Activated CD4-positive, alpha-beta T cell treated with anti-CD3 and anti-CD28 coated beads, Interleukin-2, amount 50 U/mL, for 24 hours (primary cell): ENCODE measurements at places on chromosomes 1 and 21.

DNA sequence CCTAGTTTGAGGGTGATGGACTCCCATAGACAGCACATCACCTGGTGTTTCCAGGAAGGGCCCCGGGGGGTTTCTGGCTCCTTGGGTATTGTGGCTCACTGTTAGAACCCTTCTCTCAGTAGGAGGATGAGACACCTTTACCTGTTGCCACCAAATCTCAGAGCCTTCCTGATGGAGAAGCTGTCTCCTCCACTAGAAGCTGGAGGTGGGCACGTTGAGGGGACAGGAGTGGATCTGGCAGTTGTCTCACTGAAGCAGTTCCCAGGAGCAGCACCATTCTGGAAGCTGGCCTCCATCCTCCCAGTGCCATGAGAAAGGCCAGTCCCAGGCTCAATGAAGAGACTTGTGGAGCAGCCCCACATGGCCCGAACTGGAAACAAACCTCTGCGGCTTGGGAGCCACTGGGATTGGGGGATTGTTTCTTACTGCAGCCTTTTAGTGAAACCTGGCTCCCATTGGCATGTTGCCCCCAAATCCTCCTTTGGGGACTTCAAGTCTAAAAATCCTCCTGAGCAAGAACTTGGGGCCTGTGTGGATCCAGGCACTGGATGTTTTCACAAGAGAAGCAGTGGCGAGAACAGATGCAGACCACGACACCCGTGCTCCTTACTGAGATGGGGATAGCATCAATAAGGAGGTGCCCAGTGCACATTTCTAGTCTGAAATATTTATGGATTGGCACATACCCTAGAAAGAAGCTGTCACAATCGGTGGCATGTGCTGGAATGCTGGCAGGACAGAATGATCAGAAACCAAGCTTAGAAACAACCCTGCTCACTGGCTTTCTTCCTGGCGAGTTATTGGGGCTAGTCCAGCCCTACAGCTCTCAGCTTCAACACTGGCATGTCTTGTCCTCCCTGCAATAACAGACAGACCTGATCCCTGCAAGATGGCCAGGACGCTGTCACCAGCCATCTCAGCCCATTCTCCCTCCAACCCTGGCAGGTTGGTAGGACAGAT, 223.7 kb upstream of the AJAP1 start:
- no peak for DNase-seq

DNA sequence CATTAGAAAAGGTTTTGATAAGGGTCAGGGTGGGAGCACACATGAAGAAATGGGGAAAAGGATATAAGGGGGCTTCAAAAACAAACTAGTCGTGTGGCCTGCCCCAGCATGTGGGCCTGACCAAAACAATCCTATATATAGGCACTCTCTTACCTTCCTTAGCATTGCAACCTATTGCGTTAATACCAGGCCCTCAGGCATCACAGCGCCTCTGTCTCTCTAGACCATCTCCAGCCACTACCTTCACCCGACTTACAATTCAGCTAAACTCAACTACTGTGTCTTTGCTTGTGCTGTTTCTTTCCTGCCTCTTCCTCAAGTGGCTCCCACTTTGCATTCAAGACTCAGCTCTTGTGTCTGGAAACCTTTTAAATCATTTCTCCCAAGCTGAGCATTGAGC, 47.0 kb upstream of the GJA5 start:
- no peak for DNase-seq

DNA sequence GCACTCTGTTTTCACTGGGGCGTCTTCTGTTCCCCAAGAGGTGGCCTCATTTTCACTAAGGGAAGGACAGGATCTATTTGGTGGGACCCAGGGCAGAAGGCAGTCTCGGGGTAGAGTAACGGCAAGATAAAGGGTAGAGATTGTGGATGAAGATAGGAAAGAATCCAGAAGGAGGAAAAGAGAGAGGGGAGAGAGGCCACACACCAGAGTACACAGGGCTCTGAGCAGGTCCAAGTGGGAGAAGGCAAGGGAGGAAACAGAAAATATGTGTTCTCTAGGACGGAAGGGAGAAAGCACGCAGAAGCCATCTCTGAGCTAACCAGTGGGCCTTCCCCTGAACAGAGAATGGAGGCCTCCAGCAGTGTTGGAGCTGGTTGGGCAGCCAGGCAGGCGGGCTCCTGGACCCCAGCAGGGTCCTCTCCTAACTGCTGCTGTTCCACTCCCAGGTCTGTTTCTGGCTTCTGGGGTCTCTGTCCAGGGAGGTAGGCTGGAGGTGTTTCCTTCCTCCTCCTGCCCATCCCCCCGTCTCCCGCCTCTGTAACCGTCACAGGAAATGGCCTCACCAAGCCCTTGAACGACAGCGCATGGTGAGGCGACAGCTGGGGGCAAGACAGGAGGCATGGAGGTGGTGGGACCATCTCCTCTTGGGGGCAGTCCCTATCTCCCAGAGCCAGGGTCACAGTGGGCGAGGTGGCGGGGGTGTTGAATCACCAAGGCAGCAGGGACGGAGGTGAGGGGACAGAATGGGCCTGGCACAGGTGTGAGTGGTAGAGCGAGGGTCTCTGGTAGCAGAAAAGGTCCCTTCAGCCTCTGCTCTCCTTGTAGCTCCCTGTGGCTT, 649 bp downstream of the PTPN7 start:
- peak; percentile 67 for DNase-seq

DNA sequence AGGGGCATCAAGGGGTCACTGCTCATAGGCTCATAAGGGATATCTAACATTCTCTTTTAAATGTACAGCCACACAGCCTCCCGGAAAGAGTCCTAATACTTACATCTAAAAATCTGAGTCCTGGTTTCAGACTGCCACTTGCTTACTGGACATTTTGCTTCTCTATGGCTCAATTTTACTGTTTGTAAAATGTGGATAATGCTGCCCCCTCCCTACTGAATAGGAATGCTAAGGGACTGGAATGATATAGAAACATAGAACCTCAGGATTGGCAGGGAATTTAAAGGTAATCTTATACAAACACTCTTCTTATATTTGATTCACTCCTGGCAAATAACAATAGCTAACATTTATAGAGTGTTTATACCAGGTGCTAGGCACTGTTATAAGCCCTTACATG, 910 bp upstream of the TNR start:
- DNase-seq: no peak
